ENCODE measurements at places on chromosomes 3 and 15.

- no peak for ATAC-seq
Measured at GRCh38 chr15:78205337-78205736, 29.0 kb downstream of the ACSBG1 start.

DNA sequence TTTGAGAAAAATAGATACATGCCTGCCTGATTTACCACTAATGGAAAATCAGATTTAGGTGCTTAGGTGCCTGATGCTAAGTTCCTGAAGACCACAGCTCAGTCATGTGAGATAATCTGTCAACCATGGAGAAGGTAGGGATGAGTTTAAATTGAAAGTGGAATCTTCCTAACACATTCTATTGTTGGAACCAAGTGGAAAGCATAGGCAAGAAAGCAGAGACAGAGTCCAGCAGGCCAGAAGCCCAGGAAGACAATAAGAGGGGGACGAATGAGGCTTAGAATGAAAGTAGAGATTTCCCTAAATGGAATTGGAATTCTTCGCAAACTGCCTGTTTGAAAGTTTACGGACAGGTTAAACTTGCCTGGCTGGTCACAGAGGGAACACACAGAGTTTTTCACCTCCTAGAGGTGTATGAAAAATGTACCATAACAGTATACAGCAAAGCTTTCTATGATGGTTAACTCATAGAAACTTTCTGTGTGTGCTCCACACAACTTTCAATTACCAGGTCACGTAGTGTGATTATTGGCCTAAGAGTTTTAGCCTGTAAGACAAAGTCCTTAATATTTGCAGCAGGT, 453.8 kb upstream of the KCNMB2 start:
- no peak for ATAC-seq

GRCh38 chr15:70722266-70723121, 40.9 kb downstream of the UACA start:
- ATAC-seq, result peak; percentile 55

GRCh38 chr3:147838652-147839051, 429.5 kb downstream of the ZIC1 start:
- peak; percentile 53 for ATAC-seq

DNA sequence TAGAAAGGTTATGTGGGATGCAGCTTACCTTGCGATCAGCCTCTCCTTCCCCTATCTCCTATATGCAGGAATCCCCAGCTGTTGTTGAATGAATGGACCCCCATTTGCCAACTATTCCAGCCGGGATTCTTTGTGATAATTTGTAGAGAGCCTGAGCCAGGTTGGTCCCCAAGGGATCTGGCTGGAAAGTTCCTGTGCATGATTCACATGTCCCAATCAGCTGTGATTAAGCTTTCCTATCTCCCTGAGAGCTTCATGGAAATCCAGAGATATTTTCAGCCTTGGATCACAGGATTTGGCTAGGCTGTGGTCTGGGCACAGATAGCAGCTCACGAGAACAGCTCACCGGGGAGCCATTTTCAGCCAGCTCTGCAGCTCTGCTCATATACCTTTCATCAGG, 76.7 kb downstream of the ARNT2 start:
- peak; percentile 95 for ATAC-seq

DNA sequence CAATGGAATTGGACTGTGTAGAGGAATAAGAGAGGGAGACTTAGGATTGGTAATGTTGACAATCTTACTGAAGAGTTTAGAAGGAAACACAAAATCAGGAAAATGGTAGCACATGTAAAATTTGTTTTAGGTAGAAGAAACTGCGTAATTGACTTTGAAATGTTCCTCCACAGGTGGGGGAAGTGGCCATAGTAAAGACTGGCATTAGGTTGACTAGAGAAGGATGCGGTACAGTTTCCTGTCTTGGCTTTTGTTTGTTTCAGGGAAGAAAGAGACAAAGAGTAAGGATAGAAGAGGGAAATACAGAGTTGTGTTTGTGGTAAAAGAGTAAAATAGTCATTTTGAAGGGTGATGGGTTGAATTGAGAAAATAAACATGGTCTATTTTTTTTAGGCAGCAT, 253.6 kb upstream of the ZNF717 start:
- no peak for ATAC-seq
